CD4-positive, alpha-beta T cell (primary cell): ENCODE measurements at places on chromosomes 1 and 21. TPM values are rescaled to one million over a fixed set of nuclear protein-coding genes. Genes with fewer than 3 reads are reported as not detected.

CYP4A22 gene
- total RNA-seq = not detected

SLC25A24 gene
- 5.5 TPM for total RNA-seq

- DNase-seq = no peak
Measured at GRCh38 chr1:168801032-168801745, 72.2 kb upstream of the DPT start.

- no peak for DNase-seq
Measured at GRCh38 chr1:107181253-107181969, 40.6 kb downstream of the NTNG1 start.
